ENCODE measurements at places on chromosomes 4 and X. TPM values are rescaled to one million over a fixed set of nuclear protein-coding genes. Genes with fewer than 3 reads are reported as not detected.

The C4orf50 gene
- not detected for total RNA-seq

The CDKL5 gene
- 0.87 TPM for total RNA-seq

The MAGEE1 gene
- total RNA-seq: 0.73 TPM

The PIR gene
- total RNA-seq: 19.3 TPM

The ABLIM2 gene
- total RNA-seq: not detected

The YIPF7 gene
- total RNA-seq: not detected

The HTN3 gene
- total RNA-seq: 0.80 TPM

The FGFBP2 gene
- not detected for total RNA-seq

The GRIA2 gene
- not detected for total RNA-seq

The AMTN gene
- total RNA-seq: 0.45 TPM

The PPARGC1A gene
- total RNA-seq: 1.6 TPM

The KLHL2 gene
- 19.9 TPM for total RNA-seq

The NIPAL1 gene
- total RNA-seq: 2.1 TPM

The RTL9 gene
- total RNA-seq: 0.26 TPM

The CT45A1 gene
- 61.1 TPM for total RNA-seq

The KLHL15 gene
- 8.4 TPM for total RNA-seq

The FGFR3 gene
- total RNA-seq: 1.6 TPM

The TIGD4 gene
- total RNA-seq: 0.35 TPM

The INTU gene
- 1.00 TPM for total RNA-seq

The HERC5 gene
- total RNA-seq: 0.95 TPM

The BTC gene
- 1.0 TPM for total RNA-seq

The SMR3B gene
- total RNA-seq: not detected

The KIF4A gene
- total RNA-seq: 30.6 TPM

The TLR7 gene
- total RNA-seq: not detected

The HS3ST1 gene
- total RNA-seq: 3.5 TPM

The CCNQ gene
- total RNA-seq: 74.4 TPM

The ERVMER34-1 gene
- total RNA-seq: 0.13 TPM

The AFF2 gene
- 1.0 TPM for total RNA-seq

The HMX1 gene
- not detected for total RNA-seq

The TMEM255A gene
- not detected for total RNA-seq

The CNGA1 gene
- 0.17 TPM for total RNA-seq
